ENCODE measurements at places on chromosomes 4 and X. TPM values are rescaled to one million over a fixed set of nuclear protein-coding genes. Genes with fewer than 3 reads are reported as not detected.

Gene NUP62CL
- not detected for total RNA-seq

Gene HPSE
- 6.0 TPM for total RNA-seq

Gene BEX5
- total RNA-seq: not detected

Gene IL2
- total RNA-seq: not detected

DNA sequence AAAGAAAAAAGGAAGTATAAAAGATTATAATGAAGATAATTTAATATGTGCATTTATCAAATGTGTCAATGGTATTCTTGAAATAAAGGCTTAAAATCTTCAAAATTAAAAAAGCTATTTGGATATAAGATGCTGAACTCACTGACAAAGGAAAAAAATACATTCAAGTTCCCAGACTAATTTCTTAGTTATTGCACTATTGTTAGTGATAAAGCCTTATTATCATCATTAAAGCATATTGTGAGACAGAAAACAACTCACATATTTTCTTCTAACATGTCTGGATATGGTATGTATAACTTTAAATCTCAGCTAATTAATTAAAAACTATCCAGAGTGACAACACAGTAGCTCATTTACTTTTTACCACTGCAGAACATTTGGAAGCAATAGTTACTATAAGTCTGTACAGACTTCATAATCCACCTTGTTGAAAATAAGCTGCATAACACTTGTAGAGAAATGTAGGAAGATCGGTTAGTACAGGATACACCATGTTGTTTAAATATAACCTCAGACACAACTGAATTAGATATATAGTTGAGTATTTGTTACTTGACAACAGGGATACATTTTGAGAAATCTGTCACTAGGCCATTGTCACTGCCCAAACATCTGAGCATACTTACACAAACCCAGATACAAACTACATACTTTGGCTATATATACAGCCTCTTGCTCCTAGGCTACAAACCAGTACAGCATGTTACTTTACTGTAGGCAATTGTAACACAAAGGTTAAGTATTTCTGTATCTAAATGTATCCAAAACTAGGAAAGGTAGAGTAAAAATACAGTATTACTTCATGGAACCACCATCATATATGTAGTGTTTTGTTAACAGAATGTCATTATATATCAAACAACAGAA is 12.8 kb upstream of the FAM200B start:
- DNase-seq: no peak
- H3K27me3 ChIP-seq: no peaks in the 10 kb centered on the region
- H3K4me3 ChIP-seq: no peak overlapping the region
- H3K36me3 ChIP-seq: peaks cover 7% of the 10 kb centered on the region
- peaks cover 4% of the 10 kb centered on the region for H3K4me1 ChIP-seq

DNA sequence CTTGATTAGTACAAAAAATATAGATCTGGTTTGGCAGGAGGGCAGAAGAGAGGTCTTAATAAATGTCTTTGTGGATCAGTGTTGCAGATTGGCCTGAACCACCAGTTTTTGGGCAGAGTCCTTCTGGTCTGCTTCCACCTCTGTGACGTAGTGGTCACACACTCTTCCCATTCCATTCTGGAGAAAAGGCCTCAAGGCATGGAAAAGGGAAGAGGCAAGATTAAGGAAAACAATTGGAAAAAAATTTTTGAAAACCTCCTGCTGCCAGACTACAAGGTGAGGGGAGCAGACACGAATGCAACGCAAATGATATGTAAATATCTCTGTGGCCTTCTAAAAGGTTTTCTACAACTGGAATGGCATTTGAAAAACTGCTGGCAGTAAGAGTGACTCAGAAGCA is 24.3 kb upstream of the FAM47C start:
- DNase-seq: no peak
- no peaks in the 10 kb centered on the region for H3K27me3 ChIP-seq
- no peaks in the 10 kb centered on the region for H3K36me3 ChIP-seq
- H3K4me1 ChIP-seq: no peaks in the 10 kb centered on the region

DNA sequence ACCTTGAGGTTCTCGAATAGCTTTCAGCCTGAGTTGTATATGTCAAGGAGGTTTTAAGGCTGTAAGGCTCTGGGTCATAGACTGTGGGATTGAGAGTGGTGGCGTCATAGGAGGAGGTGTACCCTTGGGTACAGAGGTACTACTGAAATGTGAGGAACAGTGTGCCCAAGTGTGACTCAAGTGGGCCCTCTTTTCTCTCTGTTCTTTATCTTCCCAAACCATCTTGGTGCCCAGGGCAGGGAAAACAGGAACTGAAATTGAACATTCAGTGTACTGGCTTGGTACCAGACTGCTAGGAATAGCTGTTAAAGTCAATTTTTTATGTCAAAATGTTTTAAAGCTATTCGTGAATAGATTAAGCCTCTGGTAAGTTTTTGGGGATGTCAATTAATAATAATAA is 136.2 kb upstream of the RPS6KA3 start:
- no peaks in the 10 kb centered on the region for H3K27me3 ChIP-seq
- no peaks in the 10 kb centered on the region for H3K4me1 ChIP-seq

DNA sequence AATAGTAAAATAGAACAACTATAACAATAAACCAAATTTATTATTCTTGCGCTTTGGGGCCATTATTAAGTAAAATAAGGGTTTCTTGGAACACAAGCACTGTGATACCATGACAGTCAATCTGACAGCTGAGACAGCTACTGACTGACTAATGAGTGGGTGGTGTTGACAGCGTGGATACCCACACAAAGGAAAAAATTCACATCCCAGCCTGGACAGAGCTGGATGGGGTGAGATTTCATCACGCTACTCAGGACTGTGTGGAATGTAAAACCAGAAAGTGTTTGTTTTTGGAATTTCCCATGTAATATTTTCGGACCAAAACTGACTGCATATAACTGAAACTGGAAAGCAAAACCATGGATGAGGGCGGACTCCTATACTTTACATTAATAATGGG is 48.8 kb downstream of the IGFBP7 start:
- H3K36me3 ChIP-seq: peaks cover 34% of the 10 kb centered on the region
- H3K4me1 ChIP-seq: peaks cover 64% of the 10 kb centered on the region
- no peak for DNase-seq
- H3K27ac ChIP-seq: peak overlapping the region; percentile 58
- H3K4me3 ChIP-seq: no peak overlapping the region
- H3K27me3 ChIP-seq: no peaks in the 10 kb centered on the region

- no peaks in the 10 kb centered on the region for H3K4me1 ChIP-seq
- no peaks in the 10 kb centered on the region for H3K27me3 ChIP-seq
- H3K27ac ChIP-seq: no peak overlapping the region
- no peak for DNase-seq
These were observed 6.8 kb downstream of the MAEA start for GRCh38 chr4:1296324-1297022.

DNA sequence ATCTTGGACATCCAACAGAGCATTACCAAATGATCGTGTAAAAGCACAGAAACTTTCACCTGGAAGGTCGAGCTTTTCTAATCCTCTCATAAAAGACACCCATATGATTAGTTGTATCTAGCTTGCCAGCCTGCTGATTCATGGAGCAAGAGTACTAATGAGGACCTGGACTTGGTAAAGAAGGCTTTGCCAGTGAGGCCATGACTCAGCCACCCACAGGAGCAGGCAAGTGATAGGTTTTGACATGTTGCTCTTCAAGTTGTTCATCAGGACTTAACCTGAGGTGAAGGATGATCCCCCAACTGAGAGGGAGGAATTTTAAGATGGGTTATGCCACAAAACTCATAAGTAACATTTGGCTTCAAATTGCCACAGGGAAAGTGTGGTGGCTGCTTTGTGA is 24.7 kb upstream of the EPGN start:
- H3K36me3 ChIP-seq: no peaks in the 10 kb centered on the region
- H3K27ac ChIP-seq: peak overlapping the region; percentile 23
- H3K4me1 ChIP-seq: peaks cover 14% of the 10 kb centered on the region
- H3K27me3 ChIP-seq: no peaks in the 10 kb centered on the region
- DNase-seq: peak; percentile 45

- no peaks in the 10 kb centered on the region for H3K27me3 ChIP-seq
- H3K27ac ChIP-seq: no peak overlapping the region
- no peaks in the 10 kb centered on the region for H3K36me3 ChIP-seq
- DNase-seq: no peak
- H3K4me3 ChIP-seq: no peak overlapping the region
- no peaks in the 10 kb centered on the region for H3K4me1 ChIP-seq
These were observed 202.7 kb upstream of the ETNPPL start for GRCh38 chr4:108965472-108966076.

- no peak for DNase-seq
- H3K4me3 ChIP-seq: no peak overlapping the region
- H3K36me3 ChIP-seq: no peaks in the 10 kb centered on the region
- H3K27me3 ChIP-seq: no peaks in the 10 kb centered on the region
- H3K27ac ChIP-seq: no peak overlapping the region
- no peaks in the 10 kb centered on the region for H3K4me1 ChIP-seq
These were observed 178.5 kb upstream of the UGT8 start for GRCh38 chr4:114420069-114420468.
